ENCODE measurements at places on chromosomes 7 and 10.

- no peak for DNase-seq
These were observed 3.9 kb upstream of the NMT2 start for GRCh38 chr10:15172306-15172840.

- DNase-seq = no peak
These were observed 284.0 kb downstream of the CELF2 start for GRCh38 chr10:11301571-11302111.

DNA sequence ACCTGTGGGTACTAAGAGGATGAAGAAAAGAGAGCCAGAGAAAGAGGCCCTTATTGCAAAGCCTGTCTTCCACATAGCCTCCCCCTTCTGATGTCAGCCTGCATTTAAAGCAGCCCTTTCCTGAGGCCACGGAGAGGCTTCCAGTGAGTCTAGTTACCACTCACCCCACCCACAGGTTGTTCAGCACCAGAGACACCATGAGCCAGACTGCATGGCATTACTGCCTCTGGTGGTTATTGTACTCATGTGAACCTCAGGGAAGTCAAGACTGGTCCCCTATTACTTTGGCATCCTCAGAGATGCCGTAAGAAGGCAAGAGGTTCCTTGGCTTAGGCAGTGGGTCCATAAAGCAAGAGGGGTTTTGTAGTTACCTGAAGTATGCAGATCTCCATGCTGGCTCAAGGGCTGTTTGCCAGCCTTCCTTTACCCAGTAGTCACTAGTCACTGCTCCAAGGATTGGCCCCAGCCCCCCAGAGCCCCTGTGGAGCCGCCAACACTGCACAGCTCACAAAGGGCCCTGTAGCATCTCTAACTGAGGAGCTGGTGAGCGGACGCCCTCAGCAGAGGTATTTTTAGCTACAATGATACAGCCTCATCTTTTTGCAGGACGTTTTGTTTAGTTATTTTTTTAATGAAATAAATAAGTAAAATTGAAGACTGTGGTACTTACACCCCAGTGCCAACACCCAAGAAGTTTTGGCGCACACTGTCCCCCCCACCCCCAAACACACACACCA lies 20.7 kb downstream of the LRRC4 start:
- no peak for DNase-seq

DNA sequence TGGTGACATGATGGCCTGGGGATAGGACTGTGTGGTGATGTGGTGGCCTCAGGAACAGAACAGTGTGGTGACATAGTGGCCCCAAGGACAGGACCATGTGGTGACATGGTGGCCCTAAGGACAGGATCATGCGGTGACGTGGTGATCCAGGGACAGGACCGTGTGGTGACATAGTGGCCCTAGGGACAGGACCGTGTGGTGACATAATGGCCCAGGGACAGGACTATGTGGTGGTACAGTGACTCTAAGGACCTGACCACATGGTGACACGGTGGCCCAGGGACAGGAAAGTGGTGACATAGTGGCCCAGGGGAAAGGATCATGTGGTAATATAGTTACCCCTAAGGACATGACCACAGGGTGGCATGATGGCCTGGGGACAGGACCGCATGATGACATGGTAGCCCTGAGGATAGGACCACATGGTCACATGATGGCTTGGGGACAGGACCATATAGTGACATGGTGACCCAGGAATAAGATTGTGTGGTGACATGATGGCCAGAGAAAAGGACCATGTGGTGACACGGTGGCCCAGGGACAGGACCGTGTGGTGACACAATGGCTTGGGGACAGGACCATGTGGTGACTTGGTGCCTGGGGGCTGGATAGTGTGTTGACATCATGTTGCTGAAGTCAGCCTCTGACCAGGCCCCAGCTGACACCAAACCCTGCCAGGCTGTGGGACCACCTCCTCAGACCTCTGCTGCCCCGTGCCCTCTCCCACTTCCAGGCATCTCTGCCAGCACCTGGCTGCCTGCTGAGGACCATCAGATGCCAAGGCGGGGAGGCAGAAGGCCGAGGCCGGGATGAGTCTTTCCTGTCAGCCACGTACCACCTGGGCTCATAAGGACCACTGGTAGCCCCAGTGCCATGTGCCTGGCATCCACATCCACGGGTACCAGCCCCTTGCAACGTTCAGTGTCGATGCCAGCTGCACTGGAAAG lies 99.5 kb downstream of the ADAM12 start:
- no peak for DNase-seq

GRCh38 chr10:48240196-48240595 lies 34.3 kb downstream of the FRMPD2 start:
- no peak for DNase-seq

Data from stimulated activated CD4-positive, alpha-beta T cell treated with anti-CD3 and anti-CD28 coated beads, TNF-alpha, amount 100 ng/mL, for 1 hour (primary cell).